Skin of body (tissue), 3 donors: ENCODE measurements at places on chromosomes 1 and 21. TPM values are rescaled to one million over a fixed set of nuclear protein-coding genes. Genes with fewer than 3 reads are reported as not detected.
A peak's percentile ranks its signal among the peaks of the same experiment; 100 is the strongest.

The SPRR1B gene
- 22.3 TPM for total RNA-seq

The DENND2D gene
- total RNA-seq = 14.1 TPM

The NR1I3 gene
- total RNA-seq = not detected

The L1TD1 gene
- 1.5 TPM for total RNA-seq

The SMCP gene
- not detected for total RNA-seq

The TNFRSF1B gene
- 12.5 TPM for total RNA-seq

The KLHDC9 gene
- not detected for total RNA-seq

The DLGAP3 gene
- under 0.01 TPM for total RNA-seq

GRCh38 chr1:37808369-37809319 lies 636 bp upstream of the YRDC start:
- DNase-seq = peak; percentile 31

- DNase-seq = no peak
Observed at GRCh38 chr1:226967665-226968064, 27.6 kb downstream of the COQ8A start.

- peak; percentile 94 for DNase-seq
Observed at GRCh38 chr1:16217061-16217785, 4.8 kb upstream of the ARHGEF19 start.

GRCh38 chr1:204435381-204435831 lies 23.8 kb upstream of the PPP1R15B start:
- no peak for DNase-seq

GRCh38 chr1:41860771-41861170 lies 58.0 kb downstream of the HIVEP3 start:
- no peak for DNase-seq

DNA sequence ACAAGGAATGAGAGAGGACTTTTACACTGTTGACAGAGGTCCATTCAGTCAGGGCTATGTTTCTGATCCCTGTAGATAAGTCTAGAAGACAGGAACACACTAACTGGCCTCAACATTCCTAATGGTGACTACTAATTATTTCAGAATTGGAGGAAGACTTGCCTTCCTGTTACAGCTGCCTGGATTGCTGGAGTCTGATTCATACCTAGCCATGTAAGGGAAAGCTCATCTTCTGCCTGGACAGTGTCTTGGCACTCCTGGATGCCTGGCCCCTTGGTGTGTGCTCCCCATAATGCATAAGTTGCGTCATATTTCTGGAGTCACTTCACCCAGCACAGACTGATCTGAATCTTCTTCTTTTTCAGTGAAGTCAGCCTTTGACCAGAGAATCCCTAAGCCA lies 326.0 kb upstream of the RUNX1 start:
- no peak for DNase-seq

DNA sequence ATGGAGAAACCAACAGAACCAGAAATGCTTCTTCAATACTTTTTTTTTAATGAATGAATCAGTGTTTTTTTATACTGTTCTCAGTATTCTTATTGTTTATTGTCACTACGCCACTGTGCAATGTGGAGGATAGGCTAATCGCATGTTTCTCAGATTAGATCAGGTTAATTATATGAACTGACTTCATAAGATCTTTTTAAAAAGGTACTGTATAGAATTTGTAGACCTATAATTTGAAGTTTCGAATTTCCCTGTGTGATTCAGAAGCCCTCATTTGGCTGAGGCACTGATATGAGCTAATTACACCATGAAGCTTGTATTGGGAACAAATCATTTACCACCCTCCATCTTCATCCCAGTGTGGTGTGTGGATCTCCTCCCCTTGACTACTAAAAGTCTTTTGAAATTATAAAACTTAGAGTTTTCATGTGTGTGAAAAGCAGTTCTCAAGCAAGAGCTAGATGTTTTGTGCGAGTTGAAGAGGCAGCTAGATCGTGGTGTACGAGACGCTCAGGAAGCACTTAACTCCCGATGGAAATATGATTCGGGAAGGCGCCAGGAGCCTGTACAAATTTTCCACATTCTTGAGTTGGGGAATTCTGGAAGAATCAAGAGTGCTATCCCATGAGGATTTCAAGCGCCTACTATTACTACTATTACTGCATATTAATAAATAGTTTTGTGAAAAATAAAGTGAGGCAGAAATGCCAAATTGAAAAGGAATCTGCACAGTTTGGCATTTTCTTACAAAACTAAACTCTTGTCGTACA lies 52.1 kb upstream of the KCNE2 start:
- DNase-seq = no peak

DNA sequence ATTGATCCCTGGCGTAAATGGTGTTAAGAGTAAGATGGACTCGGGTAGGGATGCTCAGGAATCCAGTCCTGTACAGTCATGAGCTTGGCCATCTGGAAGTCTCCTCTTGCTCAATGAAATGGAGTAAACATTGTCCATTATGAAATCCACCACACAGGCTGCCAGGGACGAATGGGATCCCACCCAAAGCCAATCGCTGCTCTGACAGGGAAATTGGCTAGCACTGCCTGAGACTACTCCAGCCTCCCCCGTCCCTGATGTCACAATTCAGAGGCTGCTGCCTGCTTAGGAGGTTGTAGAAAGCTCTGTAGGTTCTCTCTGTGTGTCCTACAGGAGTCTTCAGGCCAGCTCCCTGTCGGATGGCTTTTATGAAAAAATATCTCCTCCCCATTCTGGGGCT lies at the start of gene HSD11B1:
HSD11B1 (plus strand) TSS at position 263 of the 400 bp plus-strand sequence; CDS start at position 360, 97 bp downstream.
- no peak for DNase-seq

DNA sequence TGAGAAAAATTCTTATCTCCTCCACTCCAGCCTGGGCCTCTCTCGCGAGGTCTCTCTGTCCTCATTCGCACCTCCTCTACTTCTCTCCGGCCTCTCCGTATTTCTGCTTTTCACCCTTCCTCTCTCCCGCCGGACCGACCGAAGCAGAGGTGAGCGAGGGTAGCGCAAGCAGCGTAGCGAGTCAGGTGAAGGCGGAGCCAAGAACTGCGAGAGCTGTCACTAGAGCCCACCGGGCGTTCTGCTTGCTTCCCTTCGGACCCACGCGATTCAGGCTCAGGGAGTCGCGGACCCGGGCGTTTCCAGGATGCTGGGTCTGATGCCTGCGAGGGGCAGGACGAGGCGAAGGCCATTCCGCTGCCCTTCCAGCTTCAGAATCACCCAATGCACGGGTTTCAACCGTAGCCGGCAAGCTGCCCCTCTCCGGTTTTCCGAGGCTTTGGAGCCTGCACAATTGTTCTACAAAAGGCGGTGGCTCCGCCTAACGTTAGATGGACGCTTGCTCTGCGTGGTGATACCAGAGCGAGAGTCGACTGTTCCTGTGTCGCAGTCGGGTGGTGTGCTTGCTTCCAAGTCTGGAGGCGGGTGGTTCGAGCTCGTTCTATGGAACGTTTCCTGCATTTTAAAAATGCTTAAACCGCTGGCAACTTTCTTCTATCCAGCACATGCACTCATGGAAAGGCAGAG lies 310.2 kb downstream of the FAM72C start:
- DNase-seq = no peak

GRCh38 chr21:42374864-42375499 lies 8.6 kb upstream of the TFF1 start:
- no peak for DNase-seq

- no peak for DNase-seq
Observed at GRCh38 chr1:22963044-22963677, 9.5 kb downstream of the LACTBL1 start.

DNA sequence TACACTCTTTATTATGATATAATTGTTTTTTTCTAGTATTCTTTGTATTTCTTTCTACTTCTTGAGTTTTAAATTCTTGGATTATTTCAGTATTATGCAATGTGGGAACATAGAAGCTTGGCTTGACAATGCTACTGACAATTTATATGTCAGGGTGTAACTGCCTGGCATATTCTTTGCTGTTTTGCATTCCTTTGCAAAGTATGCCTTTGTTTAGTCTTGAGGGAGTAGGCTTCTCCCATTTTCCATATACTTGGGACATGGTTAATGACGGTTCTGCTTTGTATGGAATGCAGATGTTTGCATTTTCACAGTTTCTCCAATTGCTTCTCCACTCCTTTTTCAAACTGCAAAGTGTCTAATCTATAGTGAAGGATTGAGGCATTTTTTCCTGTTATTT lies 109.8 kb downstream of the HMCN1 start:
- DNase-seq = peak; percentile 51

- no peak for DNase-seq
Observed at GRCh38 chr1:196517193-196517592, 91.0 kb downstream of the KCNT2 start.

DNA sequence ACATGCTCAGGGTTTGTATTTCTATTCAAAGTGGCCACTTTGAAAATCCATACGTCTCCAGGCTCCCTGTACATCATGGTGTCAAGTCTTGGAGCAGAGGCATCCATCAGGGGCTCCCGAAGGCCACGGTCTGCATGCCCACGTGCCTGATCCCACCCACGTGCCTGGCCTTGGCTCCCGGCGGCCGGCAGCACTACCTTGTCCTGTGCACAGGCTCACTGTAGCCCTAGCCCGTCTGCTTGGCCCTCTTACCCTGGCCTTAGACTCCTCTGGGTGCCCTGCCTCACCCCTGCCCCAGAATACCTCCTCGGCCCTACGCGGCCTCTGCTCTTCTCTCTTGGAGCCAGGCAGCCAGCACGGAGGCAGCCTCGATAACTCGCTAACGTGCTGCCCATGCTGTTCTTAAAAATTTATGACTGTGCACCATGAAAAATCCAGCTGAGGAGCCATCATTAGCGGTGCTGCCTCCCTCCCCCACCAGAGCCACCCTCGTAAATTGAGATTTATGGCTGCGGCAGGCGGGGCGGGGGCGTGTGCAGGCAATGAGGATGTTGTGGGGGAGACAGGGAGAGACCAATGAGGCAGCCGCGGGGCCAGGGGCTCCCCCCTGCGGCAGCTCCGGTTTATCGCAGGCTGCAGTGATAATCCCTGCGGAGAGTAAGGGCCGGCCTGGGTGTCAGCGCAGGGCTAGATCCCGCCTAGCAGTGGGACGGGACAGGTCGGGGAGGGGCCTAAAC lies 24.6 kb downstream of the DMAP1 start:
- DNase-seq = peak; percentile 49

- no peak for DNase-seq
Observed at GRCh38 chr1:181739214-181739613, 255.9 kb downstream of the CACNA1E start.

DNA sequence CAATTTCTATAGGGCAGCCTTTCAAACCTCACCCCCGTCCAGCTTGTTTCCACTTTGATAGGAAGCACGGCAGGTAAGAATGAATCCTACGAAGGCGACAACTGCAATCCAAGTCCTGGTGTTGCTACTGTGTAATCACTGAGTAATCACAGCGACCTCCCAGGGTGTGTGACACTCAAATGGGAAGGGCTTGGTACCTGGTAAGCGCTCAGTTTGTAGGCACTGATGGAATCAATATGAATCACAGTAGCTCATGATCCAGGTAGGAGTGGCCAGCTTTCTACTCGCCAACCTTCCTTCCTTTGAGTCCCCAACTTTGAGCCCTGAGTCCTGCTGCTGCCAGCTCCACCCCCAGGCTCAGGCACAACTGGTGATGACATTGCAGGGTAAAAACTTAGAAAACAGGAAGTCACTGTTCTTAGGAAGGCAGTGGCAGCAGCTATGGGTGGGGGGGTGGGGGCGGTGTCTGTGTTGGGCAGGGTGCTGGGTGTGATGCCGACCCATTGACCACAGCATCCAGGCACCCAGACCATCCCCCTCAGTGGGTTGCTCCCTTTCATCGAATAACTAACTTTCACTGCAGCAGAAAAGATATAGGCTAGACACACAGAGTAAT lies 70.7 kb downstream of the CD247 start:
- DNase-seq = no peak

DNA sequence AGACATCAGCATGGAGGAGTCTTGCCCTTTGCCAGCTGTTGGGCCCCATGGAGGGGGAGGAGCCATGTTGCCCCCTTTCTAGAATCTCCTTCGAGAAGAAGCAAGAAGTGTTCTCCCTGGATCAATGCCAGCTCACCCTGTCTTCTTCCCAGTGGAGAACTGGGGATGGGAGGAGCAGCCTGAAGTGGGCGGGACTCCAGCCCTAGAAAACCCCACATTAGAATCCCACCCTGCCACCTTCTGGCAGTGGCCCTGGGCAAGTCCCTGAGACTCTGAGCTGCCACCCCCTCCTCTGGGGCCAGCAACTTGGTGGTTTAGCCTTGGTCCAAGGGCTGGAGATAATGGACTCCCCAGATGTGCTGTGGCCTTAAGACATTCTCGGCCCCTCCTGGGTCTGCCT lies 51.7 kb downstream of the PAX7 start:
- no peak for DNase-seq

DNA sequence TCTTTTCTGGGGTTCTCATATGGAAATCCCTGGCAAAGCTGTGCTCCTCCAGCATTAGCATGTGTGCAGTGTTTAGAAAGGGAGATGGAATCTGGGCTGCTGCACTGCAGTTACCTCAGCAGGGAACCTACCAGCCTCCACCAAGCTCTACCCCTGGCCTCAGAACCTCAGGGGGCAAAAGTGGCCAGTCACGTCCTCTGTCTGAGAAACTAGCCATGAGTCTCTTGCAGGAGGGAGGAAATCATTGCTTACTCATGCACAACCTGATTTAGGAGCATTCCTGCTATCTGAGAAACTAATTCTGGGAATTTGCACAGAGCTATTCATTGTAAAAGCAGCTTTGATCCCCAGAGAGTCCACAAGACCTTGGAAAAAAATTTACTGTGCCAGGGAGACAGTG lies 80.6 kb upstream of the IPO9 start:
- DNase-seq = no peak

DNA sequence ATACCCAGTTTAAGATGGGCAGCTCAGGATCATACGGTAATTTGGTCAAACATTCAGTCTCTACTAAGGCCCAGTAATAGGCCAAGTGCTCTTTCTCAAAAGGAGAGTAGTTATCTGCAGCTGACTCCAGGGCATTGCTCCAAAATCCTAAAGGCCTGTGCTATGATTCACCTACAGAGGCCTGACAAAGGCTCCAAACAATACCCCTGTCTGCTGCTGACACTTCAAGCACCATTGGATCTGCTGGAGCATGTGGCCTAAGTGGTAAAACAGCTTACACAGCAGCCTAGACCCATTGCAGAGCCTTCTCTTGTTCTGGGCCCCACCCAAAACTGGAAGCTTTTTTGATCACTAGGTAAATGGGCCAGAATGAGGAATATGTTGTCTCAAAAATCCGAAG lies 22.8 kb downstream of the SLAMF7 start:
- DNase-seq = no peak

- no peak for DNase-seq
Observed at GRCh38 chr1:80706526-80706925, 1094.2 kb upstream of the ADGRL2 start.

- DNase-seq = no peak
Observed at GRCh38 chr1:53567450-53567849, 108.3 kb downstream of the DMRTB1 start.
